ENCODE measurements at places on chromosomes 11 and 22.

GRCh38 chr11:38819981-38820380 lies 2221.9 kb upstream of the RAG2 start:
- no peak for DNase-seq

GRCh38 chr22:50621356-50621880 lies 6.5 kb downstream of the ARSA start:
- DNase-seq = no peak

DNA sequence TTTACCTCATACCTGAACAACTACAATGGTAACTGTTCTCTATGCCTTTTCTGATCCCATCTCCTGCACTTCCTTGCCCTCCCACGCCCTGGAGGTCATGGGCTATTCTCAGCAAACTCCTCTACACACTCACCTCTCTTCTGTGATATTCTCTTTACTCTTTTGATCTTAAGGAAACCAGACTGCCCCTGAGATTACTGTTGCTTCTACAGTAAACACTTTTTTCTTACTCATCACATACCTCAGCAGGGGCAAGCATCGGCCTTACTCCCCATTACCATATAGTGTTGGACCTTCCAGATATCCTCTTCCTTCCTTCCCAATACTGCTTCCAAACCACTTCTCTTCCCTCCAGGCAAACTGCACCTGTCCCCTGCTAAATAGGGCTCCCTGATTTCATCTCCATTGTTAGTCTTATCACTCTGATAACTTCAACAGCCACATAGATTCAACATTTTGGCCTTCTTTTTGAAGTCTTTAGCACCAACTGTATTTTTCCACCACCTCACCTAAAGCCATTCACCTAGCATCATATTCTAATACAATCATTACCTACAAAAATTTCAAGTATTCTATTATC lies 141.2 kb downstream of the RBFOX2 start:
- DNase-seq = no peak

- peak; percentile 38 for DNase-seq
Measured at GRCh38 chr22:36374603-36375024, 13.2 kb downstream of the MYH9 start.

- no peak for DNase-seq
Measured at GRCh38 chr11:68042219-68043028, 3.6 kb downstream of the TCIRG1 start.

GRCh38 chr22:28935713-28936112 lies 52.3 kb downstream of the ZNRF3 start:
- DNase-seq = no peak

- DNase-seq = no peak
Measured at GRCh38 chr22:47190276-47190956, 428.0 kb downstream of the TBC1D22A start.

DNA sequence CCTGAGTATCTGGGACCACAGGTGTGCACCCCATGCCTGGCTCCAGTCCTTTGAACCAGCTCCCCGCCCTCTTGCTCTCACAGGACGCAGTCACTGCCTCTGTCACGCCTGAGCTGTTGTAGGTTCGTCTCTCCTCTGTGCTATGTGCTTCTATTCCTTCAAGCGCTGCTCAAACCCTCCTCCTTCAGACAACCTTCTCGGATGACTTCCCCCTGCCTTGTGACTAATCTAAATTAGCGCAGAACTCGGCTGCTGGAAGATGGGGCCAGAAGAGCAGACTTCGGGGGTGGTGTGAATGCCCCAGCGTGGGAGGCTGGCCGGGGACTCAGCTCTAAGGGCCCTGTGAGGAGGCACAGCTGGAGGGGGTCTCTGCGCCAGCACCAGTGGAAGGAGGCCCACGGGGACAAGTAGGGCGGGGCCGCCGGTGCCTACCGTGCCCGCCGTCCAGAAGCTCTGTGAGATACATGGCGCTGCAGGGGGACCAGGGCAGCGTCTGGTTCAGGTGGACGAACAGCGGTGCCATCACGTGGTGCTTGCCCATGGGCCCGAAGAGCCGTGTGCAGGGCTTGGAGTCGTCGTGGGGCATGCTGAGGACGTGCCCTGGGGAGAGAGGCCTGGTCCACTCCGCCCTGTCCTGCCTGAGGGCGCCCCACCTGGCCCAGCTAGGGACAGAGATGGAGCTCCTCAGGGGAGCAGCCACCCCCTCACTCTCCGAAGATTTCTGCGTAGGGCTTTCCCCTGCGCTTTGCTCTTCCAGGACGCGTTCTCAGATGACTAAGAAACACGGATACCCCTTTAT lies 12.5 kb downstream of the ADAMTS8 start:
- no peak for DNase-seq

DNA sequence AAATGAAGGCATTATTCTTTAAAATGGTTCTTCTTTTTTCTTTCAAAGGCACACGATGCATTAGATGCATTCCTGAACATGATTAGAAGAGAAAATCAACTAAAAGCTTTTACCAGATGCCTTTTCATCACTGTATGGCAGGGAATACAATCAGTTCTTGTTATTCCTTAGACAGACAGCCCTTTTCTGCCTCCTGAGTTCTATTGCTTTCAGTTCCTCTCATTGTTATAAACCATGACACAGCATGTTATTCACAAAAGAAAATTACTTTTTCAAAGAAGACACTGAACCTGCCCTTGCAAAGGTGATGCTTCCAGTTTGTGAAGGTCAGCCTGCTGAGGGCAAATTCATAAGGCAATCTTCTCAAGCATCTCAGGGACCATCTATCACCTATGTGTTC lies 70.1 kb downstream of the FAM181B start:
- no peak for DNase-seq

DNA sequence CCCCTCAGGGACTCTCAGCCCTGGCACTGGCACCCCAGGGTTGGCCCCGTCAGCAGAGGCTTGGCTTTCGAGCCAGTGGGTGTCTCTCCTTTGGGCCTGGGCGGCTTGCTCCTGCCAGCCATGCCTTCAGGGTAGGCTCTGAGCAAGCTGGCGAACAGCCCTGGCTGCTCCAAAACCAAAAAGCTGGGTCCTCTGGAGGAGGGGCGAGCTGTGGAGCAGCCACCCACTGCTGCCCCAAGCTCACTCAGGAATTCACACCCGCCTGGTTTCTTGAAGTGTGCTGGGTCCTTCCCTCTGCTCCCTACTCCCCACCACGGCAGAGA lies 6.2 kb downstream of the YDJC start:
- no peak for DNase-seq

GRCh38 chr11:22832315-22833015 lies 2.9 kb upstream of the SVIP start:
- no peak for DNase-seq

- no peak for DNase-seq
Measured at GRCh38 chr11:95503047-95503446, 272.0 kb upstream of the SESN3 start.

DNA sequence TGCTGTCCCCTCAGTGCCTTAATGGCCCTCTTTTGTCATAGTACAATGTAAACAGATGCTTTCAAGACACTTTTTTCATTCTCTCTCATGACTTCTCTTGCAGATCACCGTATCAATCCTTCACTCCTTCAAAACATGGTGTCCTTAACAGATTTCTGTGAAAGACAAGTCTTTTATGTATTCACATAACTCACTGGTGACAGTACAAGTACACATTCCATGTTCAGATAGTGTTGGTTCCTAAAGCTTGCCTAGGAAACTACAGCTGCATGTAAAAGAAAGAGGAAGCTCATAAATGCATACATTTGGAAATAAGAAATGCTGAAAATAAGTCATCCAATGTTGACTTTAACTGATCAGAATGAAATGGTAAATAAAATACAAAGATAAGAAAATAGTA lies 5.0 kb upstream of the OR52E6 start:
- no peak for DNase-seq

DNA sequence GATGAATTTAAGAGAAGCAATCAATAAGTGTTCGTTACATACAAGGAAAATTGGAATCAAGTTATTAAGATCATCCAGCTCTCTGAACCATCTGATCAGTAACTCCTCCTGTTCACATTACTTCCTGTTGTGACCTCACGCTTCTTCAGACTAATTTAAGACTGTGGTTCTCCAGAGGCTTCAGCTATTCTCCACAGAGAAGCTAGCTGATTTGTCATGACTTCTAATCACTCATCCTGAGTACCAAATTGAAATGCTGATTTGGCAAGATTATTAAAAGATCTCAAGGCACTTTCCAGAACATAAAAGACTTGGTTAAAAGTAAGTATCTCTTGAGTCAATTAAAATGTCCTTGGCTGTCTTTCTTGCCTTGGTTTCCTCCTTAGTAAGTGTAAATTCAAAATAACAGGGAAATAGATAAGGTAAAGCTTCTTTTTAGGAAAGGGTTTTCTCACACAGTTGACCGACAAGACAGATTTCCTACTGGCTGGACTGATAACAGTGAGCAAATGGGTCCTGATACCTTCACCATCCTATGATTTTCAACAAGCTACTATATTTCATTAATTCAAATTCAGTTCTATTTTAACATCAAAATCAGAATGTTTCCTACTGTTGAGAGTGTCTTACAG lies 38.5 kb downstream of the GAB2 start:
- no peak for DNase-seq

GRCh38 chr11:3613998-3614741 lies 27.6 kb downstream of the ART5 start:
- no peak for DNase-seq

- no peak for DNase-seq
Measured at GRCh38 chr11:71979602-71980001, 19.1 kb upstream of the IL18BP start.

Measured in T1000 (cell line).